ENCODE measurements at places on chromosomes 16 and 17. TPM values are rescaled to one million over a fixed set of nuclear protein-coding genes. Genes with fewer than 3 reads are reported as not detected.

- no peak for DNase-seq
Measured at GRCh38 chr17:40093005-40093579, 7.3 kb downstream of the NR1D1 start.

GRCh38 chr16:78458588-78458987 lies 359.1 kb downstream of the WWOX start:
- DNase-seq, result no peak

DNA sequence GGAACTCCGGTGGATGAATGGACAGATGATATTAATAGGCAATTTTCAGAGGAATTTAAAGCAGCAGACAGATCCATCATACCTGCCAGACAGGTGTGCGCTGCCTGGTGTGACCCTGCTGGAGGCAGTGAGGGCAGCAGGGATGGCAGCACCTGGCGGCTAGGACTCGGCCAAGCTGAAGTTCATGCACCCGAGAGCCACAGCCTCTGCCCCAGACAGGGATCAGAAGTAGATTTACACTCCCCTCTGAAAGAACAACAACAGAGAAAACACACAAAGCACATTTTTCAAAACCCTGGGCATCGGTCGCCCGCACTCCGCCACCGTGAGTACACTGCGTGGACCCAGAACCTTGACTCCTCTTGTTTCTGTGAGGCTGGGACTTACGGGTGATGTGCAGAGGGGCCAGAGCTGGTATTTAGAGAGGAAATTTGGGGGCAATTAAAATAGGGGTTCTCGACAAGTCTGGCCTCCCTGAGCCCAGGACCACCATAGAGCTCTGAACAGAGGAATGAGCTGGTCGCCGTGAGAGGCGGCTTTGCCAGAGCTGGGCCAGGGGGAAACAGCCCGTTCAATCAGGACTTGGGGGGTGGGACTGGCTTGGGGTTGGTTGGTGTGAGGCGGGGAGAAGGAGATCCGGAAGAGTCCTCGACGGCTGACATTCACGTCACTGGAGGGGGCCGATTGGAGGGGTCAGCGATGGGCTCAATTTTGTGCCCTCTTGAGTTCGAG lies 101.0 kb downstream of the METRNL start:
- no peak for DNase-seq

Gene UBALD1
- total RNA-seq, result 12.2 TPM

Gene LRRC59
- total RNA-seq, result 70.6 TPM

- peak; percentile 94 for DNase-seq
Measured at GRCh38 chr17:42389135-42389417, 834 bp upstream of the STAT3 start.
